ENCODE measurements at places on chromosomes 13 and 19.

- no peaks in the 10 kb centered on the region for H3K27me3 ChIP-seq
- H3K4me3 ChIP-seq: no peak overlapping the region
- H3K36me3 ChIP-seq: peaks cover 17% of the 10 kb centered on the region
These were observed 11.9 kb downstream of the CAPS start for GRCh38 chr19:5925830-5926427.

- no peaks in the 10 kb centered on the region for H3K36me3 ChIP-seq
- peaks cover 8% of the 10 kb centered on the region for H3K4me1 ChIP-seq
- H3K27me3 ChIP-seq: no peaks in the 10 kb centered on the region
- H3K27ac ChIP-seq: no peak overlapping the region
These were observed 760.4 kb downstream of the PCDH9 start for GRCh38 chr13:66469745-66470144.

- no peak within 1 kb of the TSS for H3K27ac ChIP-seq
- no peak within 1 kb of the TSS for H3K4me3 ChIP-seq
- H3K4me1 ChIP-seq: peaks cover 1% of the 10 kb centered on the region
- H3K36me3 ChIP-seq: no peaks in the 10 kb centered on the region
- DNase-seq: no peak
- peaks cover 20% of the 10 kb centered on the region for H3K27me3 ChIP-seq
These were observed at the start of gene PTGIR for GRCh38 chr19:46624958-46625661. PTGIR (minus strand) TSS chr19:46625089; CDS start chr19:46624225, 864 bp downstream.

- H3K4me3 ChIP-seq: no peak overlapping the region
- H3K27ac ChIP-seq: no peak overlapping the region
- H3K27me3 ChIP-seq: no peaks in the 10 kb centered on the region
- H3K36me3 ChIP-seq: no peaks in the 10 kb centered on the region
These were observed 22.8 kb upstream of the ABCC4 start for GRCh38 chr13:95323930-95324662.

GRCh38 chr13:77846173-77846572 lies 72.5 kb downstream of the EDNRB start:
- no peaks in the 10 kb centered on the region for H3K36me3 ChIP-seq
- no peaks in the 10 kb centered on the region for H3K4me1 ChIP-seq
- DNase-seq: no peak
- H3K4me3 ChIP-seq: no peak overlapping the region
- no peaks in the 10 kb centered on the region for H3K27me3 ChIP-seq
- H3K27ac ChIP-seq: no peak overlapping the region

DNA sequence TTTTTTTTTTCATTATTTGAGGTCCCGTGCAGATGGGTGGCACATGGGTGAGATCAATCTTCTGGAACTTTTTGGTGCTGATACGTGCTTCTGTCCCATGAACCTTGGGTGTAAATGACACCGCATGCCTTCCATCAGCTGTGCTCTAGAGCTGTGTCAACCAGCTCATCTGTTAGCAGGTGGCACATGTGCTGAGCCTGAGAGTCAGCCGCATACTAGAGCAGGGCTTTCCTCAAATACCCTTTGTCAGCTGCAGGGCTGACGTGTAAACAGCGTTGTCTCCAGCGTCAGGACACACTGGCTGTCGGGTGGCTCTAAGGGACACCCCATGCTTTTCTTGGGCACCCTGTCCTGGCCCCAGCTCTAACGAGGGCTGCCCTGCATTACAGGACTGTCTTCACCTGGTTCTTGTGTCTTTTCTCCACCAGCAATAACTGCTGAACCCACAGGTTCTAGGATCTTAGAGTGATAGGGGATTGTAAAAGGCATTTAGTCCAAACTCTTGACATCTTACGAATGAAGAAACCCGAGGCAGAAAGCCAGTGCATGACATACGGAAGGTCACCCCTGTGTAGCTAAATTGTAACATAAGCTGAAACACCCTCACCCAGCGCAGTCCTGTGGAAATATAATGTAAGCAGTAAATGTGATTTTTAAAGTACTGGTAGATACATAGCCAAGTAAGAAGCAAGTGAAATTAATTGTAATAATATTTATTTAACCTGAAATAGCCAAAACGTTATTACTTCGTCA lies 119.5 kb downstream of the LRCH1 start:
- H3K4me1 ChIP-seq: peaks cover 24% of the 10 kb centered on the region
- H3K27ac ChIP-seq: no peak overlapping the region
- peaks cover 8% of the 10 kb centered on the region for H3K36me3 ChIP-seq

DNA sequence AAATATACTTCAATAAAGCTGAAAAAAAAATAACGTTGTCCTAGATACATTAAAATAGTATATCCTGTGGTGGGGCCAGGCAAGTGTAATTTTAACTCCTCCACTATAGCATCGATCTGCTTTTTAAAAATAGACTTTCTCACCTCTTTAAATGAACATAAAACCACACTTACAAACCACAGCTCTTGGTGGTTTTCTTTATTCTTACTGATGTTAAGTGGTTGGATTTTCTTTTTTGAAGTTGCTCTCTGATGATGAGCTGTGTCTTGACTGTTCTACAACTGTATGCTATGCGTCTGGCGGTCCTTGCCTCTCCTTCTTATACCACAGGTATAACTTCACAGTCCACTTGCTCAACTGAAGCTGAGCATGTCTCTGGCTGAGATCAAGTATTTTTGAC lies 721.5 kb upstream of the KLHL1 start:
- no peak for DNase-seq
- no peak overlapping the region for H3K27ac ChIP-seq
- H3K4me1 ChIP-seq: no peaks in the 10 kb centered on the region
- H3K36me3 ChIP-seq: no peaks in the 10 kb centered on the region

- H3K27ac ChIP-seq: no peak overlapping the region
- H3K4me1 ChIP-seq: no peaks in the 10 kb centered on the region
- H3K36me3 ChIP-seq: no peaks in the 10 kb centered on the region
- H3K27me3 ChIP-seq: no peaks in the 10 kb centered on the region
These were observed 9.5 kb downstream of the LGALS7 start for GRCh38 chr19:38763795-38764220.

- no peak for DNase-seq
- no peak overlapping the region for H3K27ac ChIP-seq
- no peak overlapping the region for H3K4me3 ChIP-seq
- peaks cover 4% of the 10 kb centered on the region for H3K4me1 ChIP-seq
These were observed 254.0 kb downstream of the GPC6 start for GRCh38 chr13:93480553-93481106.

GRCh38 chr13:40145139-40145538 lies 489.7 kb downstream of the COG6 start:
- H3K36me3 ChIP-seq: no peaks in the 10 kb centered on the region
- DNase-seq: no peak
- no peaks in the 10 kb centered on the region for H3K4me1 ChIP-seq

DNA sequence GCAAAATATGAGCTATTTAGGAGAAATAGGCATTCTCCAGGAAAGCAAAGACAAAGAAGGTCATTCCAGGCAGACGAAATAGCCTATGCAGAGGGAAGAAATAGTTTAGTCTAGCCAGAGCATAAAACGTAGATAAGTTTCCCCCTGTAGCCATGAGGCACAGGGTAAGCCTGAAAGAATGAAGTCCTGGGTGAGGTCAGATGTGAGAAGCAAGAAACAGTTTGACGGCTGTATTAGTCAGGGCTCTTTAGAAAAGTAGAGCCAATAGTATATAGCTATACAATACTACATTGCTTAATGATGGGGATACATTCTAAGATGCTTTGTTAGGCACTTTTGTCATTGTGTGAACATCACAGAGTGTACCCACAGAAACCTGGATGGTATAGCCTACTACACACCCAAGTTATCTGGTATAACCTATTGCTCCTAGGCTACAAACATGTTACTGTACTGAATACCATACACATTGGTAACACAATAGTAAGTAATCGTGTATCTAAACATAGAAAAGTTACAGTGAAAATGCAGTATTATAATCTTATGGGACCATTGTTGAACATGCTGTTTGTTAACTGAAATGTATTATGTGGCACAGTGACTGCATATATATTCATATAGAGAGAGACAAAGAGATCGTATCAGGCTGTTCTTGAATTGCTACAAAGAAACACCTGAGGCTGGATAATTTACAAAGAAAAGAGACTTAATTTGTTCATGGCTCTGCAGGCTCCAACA lies 59.3 kb upstream of the WDFY2 start:
- H3K4me3 ChIP-seq: no peak overlapping the region
- H3K27ac ChIP-seq: no peak overlapping the region
- DNase-seq: no peak
- H3K27me3 ChIP-seq: no peaks in the 10 kb centered on the region
- H3K36me3 ChIP-seq: peaks cover 1% of the 10 kb centered on the region

DNA sequence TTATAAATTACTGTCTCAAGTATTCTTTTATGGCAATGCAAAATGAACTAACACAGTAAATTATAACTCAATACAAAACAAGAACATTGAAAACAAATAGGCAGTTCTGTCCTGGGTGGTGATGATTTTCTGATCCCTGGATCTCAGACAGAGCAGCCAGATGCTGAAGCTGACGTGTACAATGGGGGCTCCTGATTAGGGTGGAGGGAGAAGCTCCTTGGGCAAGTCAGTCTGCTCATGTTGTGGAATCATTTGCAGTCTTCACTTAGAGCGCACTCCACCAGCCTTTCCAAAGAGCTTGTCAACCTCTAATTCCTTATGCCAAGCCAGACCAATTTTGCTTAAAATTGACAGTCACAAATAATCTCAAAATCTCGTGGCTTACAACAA lies 21.6 kb downstream of the FXYD5 start:
- H3K4me3 ChIP-seq: no peak overlapping the region
- H3K36me3 ChIP-seq: no peaks in the 10 kb centered on the region
- no peak for DNase-seq
- H3K27me3 ChIP-seq: peaks cover 13% of the 10 kb centered on the region
- no peaks in the 10 kb centered on the region for H3K4me1 ChIP-seq
- H3K27ac ChIP-seq: no peak overlapping the region

GRCh38 chr13:114019367-114019766 lies 45.5 kb upstream of the C13orf46 start:
- peak overlapping the region; percentile 13 for H3K27ac ChIP-seq
- no peak for DNase-seq
- no peaks in the 10 kb centered on the region for H3K36me3 ChIP-seq
- no peaks in the 10 kb centered on the region for H3K4me1 ChIP-seq
- H3K4me3 ChIP-seq: no peak overlapping the region

- H3K4me1 ChIP-seq: peaks cover 20% of the 10 kb centered on the region
- no peaks in the 10 kb centered on the region for H3K36me3 ChIP-seq
- peak; percentile 25 for DNase-seq
- H3K27me3 ChIP-seq: peaks cover 7% of the 10 kb centered on the region
- no peak overlapping the region for H3K27ac ChIP-seq
- H3K4me3 ChIP-seq: no peak overlapping the region
These were observed 121.6 kb upstream of the FRY start for GRCh38 chr13:31909864-31910551.

GRCh38 chr13:23695711-23696464 lies 125.7 kb downstream of the TNFRSF19 start:
- no peak overlapping the region for H3K27ac ChIP-seq
- no peak for DNase-seq
- H3K36me3 ChIP-seq: no peaks in the 10 kb centered on the region
- H3K4me1 ChIP-seq: peaks cover 10% of the 10 kb centered on the region
- H3K27me3 ChIP-seq: peaks cover 28% of the 10 kb centered on the region

- peaks cover 2% of the 10 kb centered on the region for H3K36me3 ChIP-seq
- H3K4me3 ChIP-seq: no peak overlapping the region
- no peaks in the 10 kb centered on the region for H3K27me3 ChIP-seq
- no peak for DNase-seq
- no peak overlapping the region for H3K27ac ChIP-seq
- H3K4me1 ChIP-seq: peaks cover 19% of the 10 kb centered on the region
These were observed 67.9 kb upstream of the FRY start for GRCh38 chr13:31963631-31964030.

- H3K4me1 ChIP-seq: peaks cover 10% of the 10 kb centered on the region
- H3K4me3 ChIP-seq: no peak overlapping the region
- no peaks in the 10 kb centered on the region for H3K36me3 ChIP-seq
- H3K27ac ChIP-seq: no peak overlapping the region
- no peak for DNase-seq
These were observed 25.5 kb upstream of the FXYD3 start for GRCh38 chr19:35090160-35090505.

DNA sequence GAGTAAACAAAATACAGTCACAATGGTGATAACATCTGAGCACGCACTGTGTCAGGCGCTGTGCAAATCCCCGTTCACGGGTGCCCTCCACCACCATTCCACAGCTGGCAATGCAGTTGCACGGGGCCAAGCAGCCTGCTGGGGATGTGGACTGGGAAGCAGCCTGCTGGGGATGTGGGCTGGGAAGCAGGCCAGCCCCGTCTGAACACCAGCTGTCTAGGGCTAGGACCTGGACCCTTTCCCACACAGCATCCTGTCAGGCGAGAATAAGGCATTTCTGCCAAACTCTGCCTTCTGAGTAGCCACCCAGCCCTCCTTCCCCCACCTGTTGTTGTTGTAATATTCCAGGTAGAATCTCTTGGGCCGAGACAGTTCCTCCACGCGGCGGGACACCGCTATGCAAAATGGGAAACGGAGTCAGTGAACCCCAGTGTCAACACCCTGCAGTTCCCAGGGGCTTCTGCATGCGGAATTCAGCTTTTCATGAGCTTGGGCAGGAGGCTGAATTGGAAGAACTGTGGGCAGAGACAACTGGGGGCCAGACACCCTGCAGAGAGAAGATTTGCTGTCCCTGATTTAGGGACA lies 27.8 kb upstream of the MIER2 start:
- H3K27ac ChIP-seq: no peak overlapping the region
- no peaks in the 10 kb centered on the region for H3K4me1 ChIP-seq
- no peak for DNase-seq

GRCh38 chr13:58960888-58961287 lies 1202.8 kb downstream of the DIAPH3 start:
- no peak for DNase-seq
- H3K27me3 ChIP-seq: no peaks in the 10 kb centered on the region
- H3K4me3 ChIP-seq: no peak overlapping the region
- no peaks in the 10 kb centered on the region for H3K4me1 ChIP-seq

GRCh38 chr19:48102870-48103751 lies 7.5 kb downstream of the PLA2G4C start:
- H3K36me3 ChIP-seq: no peaks in the 10 kb centered on the region
- DNase-seq: peak; percentile 17
- H3K27me3 ChIP-seq: peaks cover 10% of the 10 kb centered on the region

DNA sequence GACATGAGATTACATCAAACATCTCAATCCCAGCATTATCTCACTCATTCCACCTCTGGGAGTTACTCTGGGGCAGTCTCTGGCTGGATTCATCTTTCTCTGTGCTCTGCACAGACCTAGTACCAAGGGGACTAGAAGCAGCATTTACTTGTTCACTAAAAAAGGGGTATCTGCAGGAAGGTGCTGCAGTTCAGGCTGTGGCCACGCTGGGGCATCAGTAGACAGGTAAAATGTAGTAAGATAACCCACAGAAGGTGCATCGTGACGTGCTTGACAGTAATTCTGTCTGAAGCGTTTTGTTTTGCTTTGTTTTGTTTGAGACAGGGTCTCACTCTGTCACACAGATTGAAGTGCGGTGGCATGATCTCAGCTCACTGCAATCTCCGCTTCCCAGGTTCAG lies 29.3 kb downstream of the ZNF564 start:
- peak overlapping the region; percentile 62 for H3K27ac ChIP-seq
- H3K4me3 ChIP-seq: no peak overlapping the region
- no peak for DNase-seq
- no peaks in the 10 kb centered on the region for H3K4me1 ChIP-seq

GRCh38 chr13:76783798-76784197 lies 102.4 kb downstream of the KCTD12 start:
- no peak overlapping the region for H3K4me3 ChIP-seq
- H3K36me3 ChIP-seq: no peaks in the 10 kb centered on the region
- H3K27ac ChIP-seq: no peak overlapping the region
